ENCODE measurements at places on chromosomes 6 and 20.

GRCh38 chr6:163324688-163325389 is 89.7 kb upstream of the QKI start:
- no peak for DNase-seq

GRCh38 chr20:10115021-10115420 is 80.2 kb downstream of the ANKEF1 start:
- DNase-seq = no peak

DNA sequence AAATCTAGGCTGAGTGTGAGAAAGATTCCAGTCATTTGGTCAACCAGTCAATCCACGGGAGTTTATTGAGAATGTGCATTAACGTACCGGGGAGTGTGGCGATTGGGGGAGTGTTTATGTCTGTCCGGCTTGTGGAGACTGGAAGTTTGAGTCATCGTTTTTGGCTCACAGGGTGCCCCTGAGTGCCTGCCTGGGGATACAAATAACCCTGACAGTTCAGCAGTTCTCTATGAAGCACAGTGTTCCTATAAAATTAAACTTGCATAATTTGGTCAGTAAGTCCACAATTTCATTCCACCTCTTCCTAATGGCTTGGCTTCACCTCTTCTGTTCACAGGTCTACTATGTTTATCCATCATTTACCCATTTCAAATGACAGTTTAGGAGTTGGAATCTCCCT is 72.6 kb upstream of the PLEKHG1 start:
- no peak for DNase-seq

DNA sequence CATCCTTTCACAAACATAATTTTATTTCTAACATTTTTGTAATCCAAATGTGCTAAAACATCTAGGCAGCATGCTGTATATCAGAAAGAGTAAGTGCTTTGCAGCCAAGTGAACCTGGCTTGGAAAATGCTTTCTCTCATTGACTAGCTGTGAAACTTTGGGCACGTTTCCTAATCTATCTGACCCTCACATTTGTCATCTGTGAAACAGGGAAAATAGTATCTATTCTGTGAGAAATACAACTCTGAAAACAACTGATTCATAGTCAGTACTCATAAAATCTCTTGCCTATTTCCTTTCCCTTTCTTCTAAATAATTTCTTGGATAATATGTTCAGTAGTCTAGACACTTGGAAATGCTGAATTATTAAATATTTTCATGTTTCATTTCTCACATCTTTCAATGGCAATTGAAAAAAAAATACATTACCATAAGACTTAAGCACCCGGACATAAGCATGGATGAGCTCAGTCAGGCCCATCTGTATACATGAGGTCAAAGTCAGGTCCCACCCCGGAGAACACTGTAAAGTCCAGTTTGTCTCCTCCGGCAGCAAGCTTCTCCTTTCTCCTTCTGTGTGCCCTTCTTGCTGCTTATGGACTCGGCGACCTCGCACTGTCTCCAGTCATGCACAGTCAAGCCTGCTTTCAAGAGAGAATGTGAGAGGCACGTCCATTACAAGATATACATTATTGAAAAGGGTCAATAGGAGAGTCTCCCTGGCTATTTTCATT is 455.0 kb upstream of the SOX4 start:
- DNase-seq = no peak

DNA sequence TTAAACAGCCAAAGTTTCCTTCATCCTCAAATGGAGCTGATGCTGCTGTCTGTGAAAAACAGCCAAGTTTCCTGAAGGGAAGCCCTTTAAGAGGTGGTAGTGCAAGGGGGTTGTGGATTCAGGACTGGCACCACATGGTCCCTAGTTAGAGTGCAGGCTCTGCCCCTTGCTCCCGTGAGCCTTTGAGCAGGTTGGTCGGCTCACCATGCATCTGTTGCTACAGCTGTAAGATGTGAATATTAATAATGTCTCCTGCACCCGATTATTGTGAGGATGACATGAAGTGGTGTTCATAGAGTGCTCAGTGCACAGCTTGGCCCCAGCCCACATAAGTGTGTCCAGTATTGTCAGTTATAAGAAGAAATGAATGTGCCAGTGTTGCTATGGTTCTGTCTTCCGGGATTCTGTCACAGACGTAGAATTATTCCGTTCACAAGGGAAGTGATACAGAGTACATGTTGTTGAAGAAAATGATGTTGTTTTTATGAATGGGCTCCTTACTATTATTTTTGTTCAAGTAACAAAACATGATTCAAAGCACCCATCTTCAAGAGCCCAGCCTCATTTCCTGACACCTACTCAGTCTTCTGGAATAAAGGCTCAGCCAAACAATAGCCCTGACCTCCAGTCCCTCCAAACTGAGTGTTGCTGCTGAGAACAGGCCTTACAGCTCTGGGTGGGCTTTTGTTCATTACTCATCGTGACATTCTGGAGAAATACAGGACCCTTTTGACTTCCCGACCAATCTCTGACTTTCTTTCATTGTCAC is 2.9 kb upstream of the PKIG start:
- DNase-seq = no peak

DNA sequence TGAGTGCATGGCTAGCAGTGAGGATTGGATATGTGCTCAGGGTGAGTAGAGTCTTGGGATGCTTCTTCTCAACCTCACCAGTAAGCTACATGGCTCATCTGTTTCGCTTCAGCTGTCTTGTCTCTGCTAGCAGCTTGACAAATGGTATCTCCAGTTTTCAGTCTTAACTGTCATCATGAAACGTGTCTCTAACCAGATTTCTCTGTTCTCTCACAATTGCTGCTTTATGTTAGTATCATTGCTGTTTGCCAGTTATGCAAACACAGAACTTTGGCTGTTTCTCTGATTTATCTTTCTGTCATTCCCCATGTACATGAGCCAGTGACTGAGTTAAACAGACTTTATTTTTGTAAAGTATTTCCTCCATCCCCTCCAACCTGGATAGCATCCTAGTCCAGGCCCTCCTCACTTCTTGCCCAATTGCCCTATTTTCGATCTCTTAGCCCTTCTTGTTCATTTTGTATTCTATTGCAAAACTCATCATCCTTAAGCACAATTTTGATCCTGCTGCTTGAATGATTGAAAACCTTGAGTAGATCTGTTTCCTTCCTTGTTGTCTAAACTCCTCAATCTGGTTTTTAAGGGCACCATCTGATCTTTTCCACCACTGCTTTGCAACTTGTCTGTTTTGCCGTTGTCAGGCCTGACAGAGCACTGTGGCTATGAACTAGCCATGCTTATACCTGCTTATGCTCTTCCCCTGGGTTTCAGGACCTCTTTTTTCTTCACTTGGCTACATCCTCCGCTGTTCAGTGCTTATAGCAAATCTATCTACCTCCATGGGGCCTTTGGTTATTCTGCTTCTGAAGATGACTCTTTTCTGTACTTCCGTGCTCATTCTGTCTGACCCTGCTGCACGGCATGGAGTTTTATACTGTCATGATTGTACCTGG is 37.7 kb upstream of the ADIG start:
- DNase-seq = no peak

- peak; percentile 6 for DNase-seq
Observed at GRCh38 chr6:69719602-69720193, 77.1 kb downstream of the LMBRD1 start.

Data from CD4-positive, alpha-beta T cell (primary cell).